Fibroblast of mammary gland (primary cell): ENCODE measurements at places on chromosomes 1 and 21.
A peak's percentile ranks its signal among the peaks of the same experiment; 100 is the strongest.

DNA sequence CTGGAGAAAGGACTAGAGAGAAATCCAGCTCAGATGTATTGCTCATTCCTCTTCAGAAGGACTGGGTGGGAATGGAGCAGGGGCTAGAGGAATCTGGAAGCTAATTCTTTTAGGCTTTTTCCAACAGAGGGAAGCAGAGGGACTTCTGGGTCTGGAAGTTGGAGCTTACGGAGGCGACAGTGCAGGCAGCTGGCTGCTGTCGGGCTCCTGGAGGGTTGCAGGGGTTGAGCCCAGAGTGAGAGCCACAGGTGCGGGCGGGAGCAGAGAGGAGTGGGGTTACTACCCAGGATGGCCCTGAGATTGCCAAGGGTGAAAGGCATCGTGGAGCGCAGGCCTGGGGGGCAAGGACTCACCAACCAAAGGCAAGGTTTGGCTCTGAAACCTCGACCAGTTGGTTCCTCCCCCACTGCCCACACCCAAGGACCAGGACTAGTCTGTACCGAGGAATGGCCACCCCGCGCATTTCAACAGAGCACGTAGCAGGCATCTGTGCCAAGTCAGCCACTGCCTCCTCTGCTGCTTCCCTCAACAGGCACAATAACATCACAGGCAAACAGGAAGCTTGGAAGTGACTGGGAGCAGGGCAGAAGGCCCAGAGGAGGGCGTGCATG is 22.7 kb upstream of the EDN2 start:
- no peak for DNase-seq

DNA sequence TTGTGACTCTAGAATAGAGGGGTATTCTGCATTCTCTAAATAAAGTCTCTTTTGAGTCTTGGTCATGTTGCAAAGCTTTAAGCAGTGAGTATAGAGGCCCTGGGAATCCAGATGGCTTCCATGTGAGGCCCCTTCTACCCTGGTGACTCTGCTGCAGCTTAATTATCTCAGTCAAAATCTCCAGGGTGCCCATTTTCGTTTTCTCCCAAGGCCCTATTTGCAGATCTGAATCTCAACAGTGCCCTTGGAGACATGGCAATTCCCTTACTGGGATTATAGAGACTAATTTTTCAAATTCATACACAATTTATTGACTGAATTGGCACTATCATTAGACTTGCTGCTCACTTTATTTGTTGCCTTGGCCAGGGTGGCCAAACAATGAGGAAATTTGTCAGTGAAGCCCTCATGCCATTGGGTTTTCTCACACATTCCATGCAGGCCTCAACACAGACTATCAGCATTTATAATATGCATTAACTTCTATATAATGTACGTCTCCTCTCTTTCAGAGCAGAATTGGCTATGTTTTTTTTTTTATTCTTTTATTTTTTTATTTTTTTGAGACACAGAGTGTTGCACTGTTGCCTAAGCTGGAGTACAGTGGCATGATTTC is 35.1 kb downstream of the PROX1 start:
- DNase-seq = no peak

DNA sequence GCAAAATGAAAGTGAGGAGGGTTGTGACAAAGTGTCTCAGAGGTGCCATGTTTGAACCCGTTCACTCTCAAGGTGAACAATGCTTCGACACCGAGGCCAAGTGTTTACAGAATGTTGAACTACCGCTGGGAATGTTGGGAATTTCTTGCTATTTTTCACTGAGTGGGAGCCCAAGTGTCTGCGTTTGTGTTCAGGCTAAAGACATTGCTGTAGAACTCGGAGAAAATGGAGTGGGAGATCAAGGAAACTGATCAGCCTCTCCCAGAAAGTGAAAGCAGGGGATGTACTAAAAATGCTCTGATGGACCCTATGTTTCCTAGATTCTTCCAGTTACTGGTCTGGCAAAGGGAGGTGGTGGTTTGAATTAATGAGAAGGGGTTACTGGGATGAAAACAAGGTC is 207.5 kb downstream of the BACH1 start:
- DNase-seq = no peak

DNA sequence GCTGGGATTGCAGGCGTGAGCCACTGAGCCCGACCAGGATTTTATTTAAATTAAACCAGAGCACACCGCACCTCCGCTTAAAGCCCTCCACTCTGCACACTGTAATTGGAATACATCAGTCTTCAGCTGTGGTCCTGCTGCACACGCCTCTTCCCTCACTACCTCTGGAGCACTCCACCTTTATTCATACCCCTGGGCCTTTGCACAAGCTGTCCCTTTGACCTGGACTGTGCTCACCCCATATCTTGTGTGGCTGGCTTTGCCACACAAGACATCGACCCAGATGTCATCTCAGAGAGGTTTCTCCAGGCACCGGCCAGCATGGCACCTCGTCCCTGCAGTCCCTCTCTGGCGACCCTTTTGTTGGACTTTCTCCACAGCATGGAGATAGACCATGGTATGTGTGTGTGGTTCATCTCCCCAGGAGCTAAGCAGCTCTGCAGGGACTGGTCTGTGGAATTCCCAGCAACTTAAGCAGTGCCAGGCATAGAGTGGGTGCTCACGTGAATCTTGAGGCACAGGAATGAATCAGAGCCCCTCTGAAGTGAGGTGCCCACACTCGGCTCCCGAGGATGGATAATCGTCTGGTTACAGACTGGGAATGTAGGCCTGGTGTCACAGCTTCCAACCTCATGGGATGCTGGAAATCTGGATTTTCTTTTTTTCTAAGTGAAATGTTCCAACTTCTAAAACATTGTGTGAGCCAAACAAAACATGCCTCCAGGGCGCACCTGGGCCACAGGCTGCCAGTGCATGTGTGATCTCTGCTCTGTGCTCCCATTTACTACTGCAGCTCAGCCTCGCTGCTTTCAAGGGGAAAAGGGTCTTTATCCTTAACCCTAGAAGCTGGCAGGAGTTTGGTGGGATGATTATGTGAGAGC is 61.9 kb downstream of the EVA1C start:
- DNase-seq = no peak

DNA sequence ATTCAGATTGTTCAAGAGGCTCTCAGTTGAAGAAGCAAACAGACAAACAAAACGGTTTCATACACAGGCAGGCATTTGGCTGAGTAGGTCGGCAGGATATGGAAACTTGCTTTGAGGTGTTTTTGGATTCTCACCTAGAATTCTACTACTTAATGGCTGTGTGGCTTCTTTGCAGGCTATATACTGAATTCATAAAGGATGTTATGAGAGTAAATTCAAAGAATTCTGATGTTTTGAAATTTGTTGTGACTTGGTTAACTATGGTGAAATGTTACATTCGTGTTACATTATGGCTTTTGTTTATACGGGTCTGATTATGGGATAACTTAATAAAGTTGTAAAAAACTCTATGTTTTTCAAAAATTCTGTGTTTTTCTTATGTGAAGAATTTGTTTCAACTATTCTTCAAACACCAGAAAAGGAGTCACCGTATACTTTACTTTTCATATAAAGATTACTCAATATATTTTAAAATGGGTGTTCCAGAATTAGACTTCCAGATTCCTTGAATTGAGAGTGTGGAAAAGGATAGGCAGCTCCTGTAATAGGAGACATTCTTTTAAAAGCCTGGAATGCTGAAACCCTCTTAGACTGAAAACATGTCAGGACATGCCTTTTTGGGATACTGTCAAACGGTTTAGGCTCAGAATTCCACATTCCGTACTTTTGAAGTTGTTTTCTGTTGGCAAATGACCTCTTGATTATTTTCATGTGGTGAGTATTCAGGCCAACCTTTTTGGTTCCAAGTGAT is 8.2 kb upstream of the IRF2BP2 start:
- DNase-seq = peak; percentile 95

- no peak for DNase-seq
Observed at GRCh38 chr1:204925701-204926100, 55.0 kb downstream of the NFASC start.

GRCh38 chr1:18233176-18233864 is 125.7 kb downstream of the IGSF21 start:
- no peak for DNase-seq

DNA sequence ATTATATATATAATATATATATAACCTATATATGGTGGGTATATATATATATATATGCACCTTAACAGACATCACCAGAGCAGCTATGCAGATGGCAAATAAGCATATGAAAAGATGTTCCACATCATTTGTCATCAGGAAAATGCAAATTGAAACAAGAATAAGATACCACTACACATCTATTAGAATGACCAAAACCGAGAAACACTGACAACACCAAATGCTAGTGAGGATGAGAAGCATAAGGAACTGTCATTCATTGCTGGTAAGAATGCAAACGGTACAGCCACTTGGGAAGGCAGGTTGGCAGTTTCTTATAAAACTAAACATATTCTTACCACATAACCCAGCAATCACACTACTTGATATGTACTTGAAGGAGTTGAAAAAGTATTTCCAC is 219.8 kb upstream of the PRMT6 start:
- no peak for DNase-seq

GRCh38 chr1:35475856-35476674 is 81.1 kb downstream of the KIAA0319L start:
- DNase-seq = no peak

DNA sequence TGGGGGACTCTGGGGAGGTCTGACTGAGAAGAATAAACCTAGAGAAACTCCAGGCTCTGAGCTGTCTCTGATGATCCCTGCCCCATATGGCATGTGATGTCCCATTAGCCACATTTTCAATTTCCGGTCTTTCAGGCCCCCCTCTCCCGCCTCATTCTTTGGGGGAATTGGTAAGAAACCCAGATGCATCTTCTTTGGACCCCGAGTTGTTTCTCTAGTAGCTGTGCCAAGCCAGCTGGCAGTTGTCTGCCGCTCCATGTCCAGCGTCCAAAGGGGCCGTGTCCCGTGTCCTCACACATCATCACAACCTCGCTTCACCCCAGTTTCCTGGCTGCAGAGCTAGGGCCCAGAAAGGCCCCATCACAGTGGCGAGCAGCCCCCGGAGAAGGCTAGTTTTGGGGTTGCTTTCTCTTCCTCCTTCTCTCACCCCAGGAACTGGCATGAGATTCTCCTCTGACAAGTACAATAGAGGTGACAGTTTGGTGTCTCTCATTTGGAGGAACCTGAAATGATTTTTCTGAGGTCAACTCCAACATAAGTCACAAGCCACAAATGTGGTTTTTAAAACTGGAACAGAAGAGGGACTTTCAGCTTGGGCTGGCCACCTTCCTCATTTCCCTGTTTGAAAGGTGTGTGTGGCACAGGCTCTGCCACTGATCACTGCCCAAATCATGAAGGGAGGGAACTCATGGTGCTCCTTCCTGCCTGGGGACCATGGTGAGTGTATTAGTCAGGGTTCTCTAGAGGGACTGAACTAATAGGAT is 6.4 kb upstream of the GPR157 start:
- no peak for DNase-seq

DNA sequence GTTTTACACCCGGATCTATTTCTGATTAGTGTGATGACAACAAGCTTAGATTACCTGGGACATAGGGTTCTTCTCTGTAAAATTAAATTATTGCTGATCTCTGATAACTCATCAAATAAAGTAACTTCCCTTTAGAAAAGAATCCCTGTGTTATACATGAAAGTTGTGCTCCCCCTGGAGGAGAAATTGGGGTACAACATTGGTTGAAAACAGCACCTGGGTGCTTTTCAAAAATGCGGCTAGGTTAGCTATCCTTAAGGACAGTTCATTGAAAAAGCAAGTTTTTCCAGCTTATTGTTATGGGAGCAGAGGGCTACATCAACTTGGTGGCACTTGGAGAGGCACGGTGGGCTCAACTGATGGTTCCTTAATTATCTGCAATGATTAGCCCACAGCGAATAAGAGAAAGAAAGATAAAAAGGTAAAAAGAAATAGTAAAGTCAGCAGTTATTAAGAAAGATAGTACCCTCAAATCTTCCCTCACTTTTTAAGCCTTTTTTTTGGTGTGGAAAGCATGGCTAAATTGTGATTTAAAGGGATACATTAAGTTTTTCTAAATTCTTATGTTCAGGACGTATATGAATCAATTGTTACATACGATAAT is 97.8 kb downstream of the FMN2 start:
- peak; percentile 54 for DNase-seq

- no peak for DNase-seq
Observed at GRCh38 chr1:108570998-108571401, 11.1 kb downstream of the EEIG2 start.

- DNase-seq = no peak
Observed at GRCh38 chr1:157133426-157133825, 4.8 kb downstream of the ETV3 start.

DNA sequence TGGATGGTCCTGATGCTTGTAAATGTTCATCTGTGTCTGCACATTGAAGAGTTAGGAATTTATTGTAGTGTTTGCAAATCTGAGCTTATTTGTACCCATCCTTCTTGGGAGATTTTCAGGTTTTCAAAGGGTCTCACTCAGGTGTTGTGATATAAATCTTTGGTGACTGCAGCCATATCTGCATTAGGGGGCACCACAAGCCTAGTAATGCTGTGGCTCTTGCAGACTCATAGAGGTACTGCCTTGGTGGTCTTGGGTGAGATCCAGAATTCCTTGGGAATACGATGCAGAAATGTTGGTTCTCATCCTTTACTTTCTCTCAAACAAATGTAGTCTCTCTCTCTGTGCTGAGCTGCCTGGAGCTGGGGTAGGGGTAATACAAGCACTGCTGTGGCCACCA is 405.9 kb downstream of the TTLL7 start:
- no peak for DNase-seq

DNA sequence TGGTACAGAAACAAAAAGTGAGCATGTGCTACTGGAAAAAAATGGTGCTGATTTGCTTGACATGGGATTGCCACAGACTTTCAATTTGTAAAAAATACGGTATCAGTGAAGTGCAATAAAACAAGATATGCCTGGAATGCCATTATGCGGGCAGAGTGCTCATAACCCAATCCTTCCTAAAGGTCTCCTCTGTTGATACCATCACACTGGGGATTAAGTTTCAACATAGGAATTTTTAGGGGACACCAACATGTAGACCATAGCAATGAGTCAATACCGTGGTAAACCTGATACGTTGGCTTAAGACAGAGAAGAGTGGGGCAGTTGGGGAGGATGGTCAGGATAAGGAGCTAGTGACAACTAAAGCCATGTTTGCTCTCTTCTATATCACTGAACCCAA is 20.5 kb downstream of the MX1 start:
- no peak for DNase-seq

GRCh38 chr1:6596886-6597776 is 5.5 kb downstream of the KLHL21 start:
- DNase-seq = no peak

GRCh38 chr1:61436016-61436415 is 288.9 kb downstream of the TM2D1 start:
- no peak for DNase-seq

DNA sequence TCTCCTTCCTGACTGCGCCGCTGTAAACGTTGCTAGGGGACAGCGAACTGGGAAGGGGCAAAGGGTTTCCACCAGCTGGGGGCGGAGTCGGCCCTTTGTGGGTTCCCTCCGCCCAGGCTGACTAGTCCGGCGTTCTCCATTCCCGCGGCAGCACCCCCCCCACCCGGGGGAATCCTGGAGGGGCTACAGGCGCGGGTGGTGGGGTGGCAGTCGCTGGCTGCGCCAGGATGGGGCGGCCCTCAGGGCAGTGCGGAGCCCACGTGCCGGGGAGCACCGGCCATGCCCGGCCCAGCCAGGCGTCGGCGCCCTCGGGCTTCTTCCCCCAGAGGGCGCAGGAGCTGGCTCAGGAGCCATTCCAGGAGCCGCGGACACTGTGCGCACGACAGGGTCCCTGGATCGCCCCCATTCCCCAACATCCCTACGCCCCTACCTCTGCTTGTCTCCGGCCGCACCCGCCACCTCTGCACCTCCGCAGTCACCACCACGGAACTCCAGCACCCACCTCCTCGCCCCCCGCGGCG is 476 bp downstream of the BATF3 start:
- DNase-seq = peak; percentile 26
